ENCODE measurements at places on chromosomes 7 and 10. TPM values are rescaled to one million over a fixed set of nuclear protein-coding genes. Genes with fewer than 3 reads are reported as not detected.

Gene OR2A7
- 4.4 TPM for total RNA-seq

Gene GIGYF1
- 12.7 TPM for total RNA-seq

Gene GPC2
- total RNA-seq: 4.0 TPM

Gene TFPI2
- total RNA-seq: 0.33 TPM

Gene RAPGEF5
- total RNA-seq: 7.1 TPM

Gene NPFFR1
- not detected for total RNA-seq

Gene PHYHIPL
- total RNA-seq: 0.17 TPM

Gene DPCD
- total RNA-seq: 32.2 TPM

Gene GSDME
- 76.8 TPM for total RNA-seq

Gene SPDYE9
- not detected for total RNA-seq

Gene LIPM
- not detected for total RNA-seq

Gene CDNF
- total RNA-seq: 1.5 TPM

Gene SPACDR
- not detected for total RNA-seq

Gene TASOR2
- 82.0 TPM for total RNA-seq

Gene SPDYE2
- not detected for total RNA-seq

Measured in mammary epithelial cell (primary cell).